ENCODE measurements at places on chromosomes 3 and 15.

DNA sequence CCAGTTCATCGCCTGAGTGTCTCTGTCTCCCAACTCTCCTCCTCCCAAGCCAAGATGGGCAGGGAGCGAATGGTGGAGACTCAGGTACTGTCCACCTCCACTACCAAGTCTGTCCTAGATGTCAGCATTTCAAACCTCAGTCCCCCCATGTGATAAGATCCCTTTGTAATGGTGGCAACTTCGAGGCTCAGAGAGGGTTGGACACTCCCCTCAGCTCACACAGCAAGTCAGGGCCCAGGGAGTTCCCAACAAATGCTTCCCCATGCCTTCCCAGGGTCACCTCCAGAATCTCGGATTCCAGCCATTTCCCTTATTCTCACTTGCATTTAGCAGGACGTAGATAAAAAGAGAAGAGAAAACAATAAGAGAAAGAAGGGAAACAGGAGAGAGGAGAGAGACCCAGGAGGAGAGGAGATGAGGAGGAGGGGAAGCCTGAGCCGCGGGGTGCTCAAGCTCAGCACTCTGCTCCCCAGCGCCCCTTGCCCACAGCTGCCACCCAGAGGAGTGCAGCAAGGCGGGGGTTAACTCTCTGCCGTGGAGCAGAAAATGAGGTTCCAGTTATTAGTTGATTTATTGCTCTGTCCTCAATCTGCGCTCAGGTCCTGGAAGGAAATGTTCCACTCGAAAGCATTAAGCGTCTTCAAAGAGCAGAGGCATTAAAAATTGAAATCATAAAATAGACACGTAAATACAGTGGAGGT lies 84.1 kb upstream of the LINGO1 start:
- peak; percentile 44 for DNase-seq

- DNase-seq = no peak
These were observed 7.4 kb downstream of the EDEM1 start for GRCh38 chr3:5194801-5195509.

DNA sequence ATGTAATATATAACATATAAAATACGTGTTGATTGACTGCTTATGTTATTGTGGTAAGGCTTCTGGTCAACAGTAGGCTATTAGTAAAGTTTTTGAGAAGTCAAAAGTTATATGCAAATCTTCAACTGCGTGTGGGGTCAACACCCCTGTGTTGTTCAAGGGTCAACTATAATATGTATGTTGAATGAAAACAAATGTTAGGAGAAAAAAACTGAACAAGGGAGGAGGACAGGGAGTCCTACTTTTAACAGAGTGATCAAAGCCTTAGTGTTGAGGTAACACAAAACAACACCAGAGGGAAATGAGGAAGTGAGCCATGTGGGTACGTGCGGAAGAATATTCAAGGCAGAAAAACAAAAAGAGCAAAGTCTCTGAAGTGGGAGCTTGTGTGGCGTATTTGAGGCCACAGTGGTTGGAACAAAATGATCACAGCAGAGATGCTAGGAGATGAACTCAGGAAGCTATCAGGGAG lies 62.5 kb downstream of the SFMBT1 start:
- no peak for DNase-seq

DNA sequence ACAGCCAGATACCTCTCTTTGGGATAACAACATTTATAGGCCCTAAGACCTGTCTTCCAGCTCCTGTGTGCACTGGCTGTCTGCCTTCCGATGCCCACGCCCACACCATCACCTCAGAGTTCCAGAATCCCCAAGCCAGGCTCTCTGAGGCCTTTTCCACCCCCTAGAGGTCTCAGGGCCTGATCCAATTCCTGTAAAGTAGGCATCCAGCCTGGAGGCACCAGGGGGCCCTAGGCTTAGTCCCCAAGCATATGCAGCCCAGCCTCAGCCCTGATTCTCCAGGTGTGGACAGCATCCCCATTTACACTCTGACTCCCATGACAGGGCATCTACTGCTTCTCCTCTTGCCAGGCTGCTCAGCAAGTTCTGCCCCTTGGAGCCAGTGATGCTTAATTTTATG lies 72.7 kb upstream of the CORO2B start:
- DNase-seq = no peak

GRCh38 chr3:187969581-187969950 lies 184.4 kb upstream of the LPP start:
- DNase-seq = no peak

- DNase-seq = no peak
These were observed 630.4 kb downstream of the NR2F2 start for GRCh38 chr15:96960711-96961480.

- no peak for DNase-seq
These were observed 49.5 kb downstream of the TLE3 start for GRCh38 chr15:70048198-70048565.

DNA sequence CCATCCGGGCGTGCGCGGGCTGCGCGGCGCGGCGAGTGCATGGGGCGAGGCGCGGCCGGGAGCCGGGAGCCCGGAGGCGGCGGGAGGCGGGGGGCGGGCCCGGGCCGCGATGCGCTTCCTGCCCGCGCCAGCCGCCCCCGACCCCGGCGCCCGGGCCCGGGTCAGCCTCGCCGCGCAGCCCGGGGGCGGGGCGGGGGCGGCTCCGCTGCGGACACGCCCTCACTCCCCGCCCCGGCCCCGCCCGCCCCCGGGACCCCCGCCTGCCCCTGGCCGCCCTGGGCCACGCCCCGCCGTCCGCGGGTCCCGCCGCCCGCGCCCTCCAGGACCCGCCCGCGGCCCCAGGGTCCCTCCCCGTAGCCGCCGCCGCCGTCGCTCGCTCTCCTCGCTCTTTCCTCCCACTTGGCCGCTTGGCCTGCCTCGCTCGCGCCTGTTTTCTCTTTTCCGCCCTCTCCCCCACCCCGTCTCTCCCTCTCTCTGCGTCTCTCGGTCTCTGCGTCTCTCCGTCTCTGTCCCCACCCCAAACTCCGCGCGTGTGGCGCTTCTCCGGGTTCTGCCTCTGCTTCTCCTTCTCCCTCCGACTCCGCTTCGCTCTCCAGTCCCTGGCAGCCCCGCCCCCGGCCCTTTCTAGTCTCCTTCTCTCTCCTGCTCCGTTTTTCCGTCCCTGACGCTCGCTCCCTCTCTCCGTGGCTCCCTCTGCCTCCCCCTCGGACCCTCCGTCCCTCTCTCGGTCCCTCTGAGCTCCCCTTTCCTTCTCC lies at the start of gene PLXND1:
Gene PLXND1, minus strand, starts transcription at position 41 of the 755 bp plus-strand sequence. Its CDS starts 37 bp downstream, at position 4.
- peak; percentile 75 for DNase-seq

- DNase-seq = peak; percentile 48
These were observed 911 bp downstream of the RFTN1 start for GRCh38 chr3:16512435-16513140.

GRCh38 chr15:63362885-63363284 lies 18.8 kb downstream of the CA12 start:
- DNase-seq = no peak

DNA sequence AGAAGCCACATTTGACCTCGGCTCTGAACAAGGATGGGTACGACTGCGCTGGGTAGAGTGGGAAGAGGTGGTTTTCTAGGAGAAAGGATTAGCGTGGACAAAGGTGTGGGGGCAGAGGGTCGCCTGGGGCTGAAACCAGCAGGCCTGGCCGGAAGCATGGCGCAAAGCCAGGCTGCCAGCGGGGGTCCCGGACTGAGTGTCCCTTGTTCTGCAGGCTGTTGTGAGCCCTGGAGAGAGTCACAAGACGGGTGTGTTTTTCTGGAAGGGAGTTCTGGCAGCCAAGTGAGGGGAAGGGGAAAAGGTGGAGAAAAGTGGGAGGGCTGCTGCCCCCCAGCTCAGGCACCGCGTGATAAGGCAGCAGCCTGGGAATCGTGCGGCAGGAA lies 98.5 kb upstream of the MEF2A start:
- no peak for DNase-seq

DNA sequence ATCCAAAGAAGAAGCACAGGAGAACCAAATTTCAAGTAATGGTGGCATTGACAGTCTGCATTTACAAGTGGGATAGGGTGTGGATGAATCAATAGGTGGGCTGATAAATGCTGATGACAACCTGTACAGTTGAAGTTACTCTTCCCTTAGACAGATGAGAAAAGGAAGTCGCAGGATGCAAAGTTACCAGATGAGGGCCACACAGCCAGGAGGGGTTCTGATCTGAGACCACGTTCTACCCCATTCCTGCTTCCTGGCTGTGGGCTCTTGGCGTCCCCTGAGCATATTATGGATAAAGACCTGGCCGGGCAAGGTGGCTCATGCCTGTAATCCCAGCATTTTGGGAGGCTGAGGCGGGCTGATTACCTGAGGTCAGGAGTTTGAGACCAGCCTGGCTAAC lies 104.6 kb downstream of the EOMES start:
- no peak for DNase-seq

GRCh38 chr15:71511796-71512681 lies 298.3 kb upstream of the NR2E3 start:
- peak; percentile 47 for DNase-seq
